Esophagus muscularis mucosa (tissue), 4 donors: ENCODE measurements at places on chromosomes 7 and 10. TPM values are rescaled to one million over a fixed set of nuclear protein-coding genes. Genes with fewer than 3 reads are reported as not detected.

DNA sequence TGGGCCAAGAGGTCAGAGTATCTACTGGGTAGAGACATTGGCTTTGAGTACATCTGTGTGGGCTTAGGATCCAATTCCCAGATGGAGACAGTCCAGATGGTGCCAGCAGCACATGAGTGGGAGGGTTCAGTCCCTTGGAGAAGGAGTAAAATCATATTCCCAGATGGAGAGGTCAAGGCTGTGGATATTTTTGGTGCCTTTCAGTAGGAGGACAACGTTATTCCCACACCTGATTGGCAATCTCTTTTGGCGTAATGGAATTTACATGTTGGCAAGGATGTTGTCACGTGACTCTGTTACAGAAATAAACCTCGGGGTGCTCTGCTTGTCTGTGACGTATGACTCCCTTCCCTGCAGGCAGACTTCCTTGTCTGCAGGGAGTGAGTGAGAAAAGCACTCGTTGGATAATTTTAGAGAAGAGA is 27.6 kb downstream of the NPS start:
- no peaks in the 10 kb centered on the region for H3K36me3 ChIP-seq
- peaks cover 12% of the 10 kb centered on the region for H3K4me1 ChIP-seq
- H3K4me3 ChIP-seq, result no peak overlapping the region
- no peak overlapping the region for H3K27ac ChIP-seq
- H3K27me3 ChIP-seq, result peaks cover 6% of the 10 kb centered on the region

DNA sequence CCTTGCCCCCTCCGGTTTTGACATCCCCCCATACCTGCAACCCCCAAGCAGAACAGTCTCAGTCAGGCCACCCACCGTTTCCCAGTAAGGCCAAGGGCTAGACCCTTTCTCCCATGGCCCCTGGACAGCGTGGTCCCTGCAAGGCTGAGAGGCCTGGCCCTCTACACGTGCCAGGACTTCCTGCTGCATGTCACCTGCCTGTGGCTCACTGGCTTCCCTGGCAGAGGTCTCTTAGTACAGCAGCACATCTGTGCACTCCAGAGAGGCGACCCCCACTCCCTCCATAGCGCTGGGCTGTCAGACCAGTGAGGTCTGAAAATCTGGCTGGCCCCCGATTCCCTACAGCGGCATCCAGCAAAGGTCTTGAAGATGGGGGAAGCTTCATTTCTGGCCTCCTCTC is 26.4 kb upstream of the JAKMIP3 start:
- H3K27ac ChIP-seq, result no peak overlapping the region
- H3K4me3 ChIP-seq, result no peak overlapping the region
- H3K4me1 ChIP-seq, result peaks cover 20% of the 10 kb centered on the region

DNA sequence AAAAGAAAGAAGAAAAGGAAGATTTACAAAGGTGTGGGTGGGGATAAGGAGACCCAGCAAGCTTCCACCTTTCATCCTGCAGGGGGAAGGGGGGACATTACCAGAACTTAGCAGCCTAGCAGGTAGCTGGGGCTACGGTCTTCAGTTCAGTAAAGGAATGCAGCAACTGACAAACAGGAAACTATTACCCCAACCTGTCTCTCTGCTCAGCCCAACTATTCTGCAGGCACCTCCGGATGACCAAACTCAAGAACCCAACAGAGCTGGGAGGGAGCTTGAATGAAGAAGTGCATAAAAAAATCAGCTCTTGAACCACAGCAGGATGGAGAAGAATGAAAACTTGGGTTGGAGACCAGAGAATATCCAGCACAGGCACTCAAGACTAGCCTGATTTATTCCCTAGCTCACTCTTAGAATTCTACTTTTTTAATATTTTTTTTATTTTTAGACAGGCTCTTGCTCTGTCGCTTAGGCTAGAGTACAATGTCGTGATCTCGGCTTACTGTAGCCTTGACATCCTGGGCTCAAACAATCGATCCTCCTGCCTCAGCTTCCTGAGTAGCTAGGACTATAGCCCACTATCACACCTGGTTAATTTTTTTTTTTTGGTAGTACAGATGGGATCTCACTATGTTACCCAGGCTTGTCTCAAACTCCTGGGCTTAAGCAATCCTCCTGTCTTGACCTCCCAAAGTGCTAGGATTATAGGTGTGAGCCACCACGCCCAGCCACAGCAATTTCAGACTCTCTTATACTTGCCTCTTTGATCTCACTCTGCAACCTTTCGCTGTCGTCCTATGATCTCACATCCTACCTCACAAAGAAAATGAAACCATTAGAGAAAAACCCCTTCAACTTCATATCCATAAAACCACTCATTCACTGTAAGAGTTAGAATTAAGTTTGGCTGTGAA is 18.5 kb upstream of the C10orf67 start:
- no peak overlapping the region for H3K27ac ChIP-seq
- H3K4me3 ChIP-seq, result no peak overlapping the region
- no peaks in the 10 kb centered on the region for H3K27me3 ChIP-seq
- no peak for DNase-seq
- H3K4me1 ChIP-seq, result no peaks in the 10 kb centered on the region

- H3K4me1 ChIP-seq, result no peaks in the 10 kb centered on the region
- no peak overlapping the region for H3K4me3 ChIP-seq
- H3K36me3 ChIP-seq, result no peaks in the 10 kb centered on the region
- DNase-seq, result no peak
- H3K27me3 ChIP-seq, result no peaks in the 10 kb centered on the region
- H3K27ac ChIP-seq, result no peak overlapping the region
Measured at GRCh38 chr7:102079140-102080018, 207.3 kb upstream of the SH2B2 start.

- no peak overlapping the region for H3K27ac ChIP-seq
- H3K27me3 ChIP-seq, result no peaks in the 10 kb centered on the region
- no peaks in the 10 kb centered on the region for H3K36me3 ChIP-seq
- no peak overlapping the region for H3K4me3 ChIP-seq
Measured at GRCh38 chr10:44033008-44033407, 351.9 kb downstream of the CXCL12 start.

GRCh38 chr7:24419077-24419476 is 135.1 kb downstream of the NPY start:
- no peaks in the 10 kb centered on the region for H3K36me3 ChIP-seq
- H3K27me3 ChIP-seq, result no peaks in the 10 kb centered on the region
- no peak for DNase-seq
- no peaks in the 10 kb centered on the region for H3K4me1 ChIP-seq

GRCh38 chr10:97991871-97992270 is 38.5 kb downstream of the CRTAC1 start:
- H3K36me3 ChIP-seq, result no peaks in the 10 kb centered on the region
- H3K27ac ChIP-seq, result no peak overlapping the region
- no peaks in the 10 kb centered on the region for H3K4me1 ChIP-seq

OR9A2 gene
- total RNA-seq, result not detected

HOXA13 gene
- total RNA-seq, result not detected

GRCh38 chr7:7970531-7971307 is 2.1 kb downstream of the GLCCI1 start:
- DNase-seq, result no peak
- H3K36me3 ChIP-seq, result no peaks in the 10 kb centered on the region

GRCh38 chr7:159031135-159031701 is 113.4 kb downstream of the VIPR2 start:
- H3K36me3 ChIP-seq, result peaks cover 11% of the 10 kb centered on the region
- peaks cover 7% of the 10 kb centered on the region for H3K4me1 ChIP-seq
- peak overlapping the region; percentile 70 for H3K4me3 ChIP-seq
- DNase-seq, result peak; percentile 91
- no peaks in the 10 kb centered on the region for H3K27me3 ChIP-seq
- H3K27ac ChIP-seq, result peak overlapping the region; percentile 69

DNA sequence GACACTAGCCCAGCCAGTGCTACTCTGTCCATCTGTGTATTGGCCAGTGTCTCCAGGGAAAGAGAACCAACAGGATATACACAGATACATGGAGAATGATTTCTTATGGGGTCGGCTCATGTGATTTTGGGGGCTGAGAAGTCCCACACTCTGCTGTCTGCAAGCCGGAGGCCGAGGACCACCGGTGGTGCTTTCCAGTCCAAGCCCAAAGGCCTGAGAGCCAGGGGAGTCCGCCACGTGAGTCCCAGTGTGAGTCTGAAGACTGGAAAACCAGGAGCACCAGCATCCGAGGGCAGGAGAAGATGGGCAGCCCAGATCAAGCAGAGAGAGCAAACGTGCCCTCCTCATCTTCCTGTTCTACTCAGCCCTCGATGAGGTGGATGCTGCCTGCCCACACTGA is 71.5 kb downstream of the C10orf143 start:
- no peak overlapping the region for H3K4me3 ChIP-seq
- H3K27me3 ChIP-seq, result no peaks in the 10 kb centered on the region
- H3K27ac ChIP-seq, result no peak overlapping the region
- H3K36me3 ChIP-seq, result no peaks in the 10 kb centered on the region
- no peaks in the 10 kb centered on the region for H3K4me1 ChIP-seq

SFTPA1 gene
- 11.9 TPM for total RNA-seq

DNA sequence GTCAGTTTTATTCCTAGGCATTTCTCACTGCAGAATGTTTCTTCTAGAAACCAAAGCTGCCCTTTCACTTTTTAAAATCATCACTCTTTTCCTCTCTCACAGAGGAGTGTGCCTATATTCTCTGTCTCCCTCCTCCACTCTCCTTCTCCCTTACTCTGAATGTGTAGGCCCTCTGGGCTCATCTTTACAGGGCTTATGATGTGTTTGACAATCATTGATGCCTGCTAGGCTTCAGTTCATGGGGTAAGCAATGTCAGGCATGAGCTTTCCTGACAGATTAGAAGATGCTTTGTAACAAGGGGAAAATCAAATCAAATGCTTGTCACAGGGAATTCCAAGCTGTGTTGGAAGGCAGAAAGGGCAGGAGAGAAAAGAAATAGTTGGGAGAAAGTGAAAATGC is 742.9 kb downstream of the SORCS3 start:
- H3K27ac ChIP-seq, result no peak overlapping the region
- no peak overlapping the region for H3K4me3 ChIP-seq
- H3K4me1 ChIP-seq, result no peaks in the 10 kb centered on the region
- no peaks in the 10 kb centered on the region for H3K27me3 ChIP-seq
- no peak for DNase-seq

- H3K27ac ChIP-seq, result peak overlapping the region; percentile 30
- H3K36me3 ChIP-seq, result no peaks in the 10 kb centered on the region
- no peak overlapping the region for H3K4me3 ChIP-seq
Measured at GRCh38 chr7:84162125-84162524, 32.5 kb downstream of the SEMA3A start.

SH2D4B gene
- 0.42 TPM for total RNA-seq
